Central memory CD8-positive, alpha-beta T cell (primary cell): ENCODE measurements at places on chromosomes 7 and 10.
A peak's percentile ranks its signal among the peaks of the same experiment; 100 is the strongest.

- DNase-seq, result no peak
These were observed 13.9 kb downstream of the SH3PXD2A start for GRCh38 chr10:103841519-103841918.

GRCh38 chr7:13898957-13899670, 90.4 kb downstream of the ETV1 start:
- DNase-seq, result no peak

- DNase-seq, result no peak
These were observed 12.5 kb downstream of the MMRN2 start for GRCh38 chr10:86944907-86945306.

DNA sequence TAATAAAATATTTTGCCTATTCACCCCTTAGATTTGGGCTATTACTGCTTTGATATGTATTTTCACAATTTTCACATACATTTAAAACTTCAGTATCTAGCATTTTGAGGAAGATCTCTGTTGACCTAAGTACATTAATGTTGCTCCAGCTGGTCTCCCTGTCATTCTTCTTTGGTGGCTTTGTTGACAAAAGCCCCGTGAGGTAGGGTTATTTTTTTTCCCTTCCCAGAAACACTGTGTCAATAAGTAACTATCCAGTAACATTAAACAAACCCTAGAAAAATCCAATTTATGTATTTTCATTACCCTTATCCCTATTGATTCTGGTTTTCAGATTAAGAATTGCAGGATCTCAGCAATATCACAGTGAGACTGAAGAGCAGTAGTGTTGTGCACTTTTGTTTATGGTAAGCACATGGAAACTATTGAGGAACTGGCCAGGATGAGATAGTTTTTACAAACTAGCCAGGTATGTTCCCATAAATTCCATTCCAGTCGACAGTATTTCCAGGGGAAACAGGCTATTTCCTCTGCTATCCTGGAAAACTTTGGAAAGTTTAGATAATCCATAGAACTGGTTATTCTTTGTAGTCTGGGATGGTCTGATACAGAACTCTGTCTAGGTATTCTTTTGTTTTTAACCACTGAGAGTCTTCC, 198.2 kb downstream of the PON1 start:
- no peak for DNase-seq

DNA sequence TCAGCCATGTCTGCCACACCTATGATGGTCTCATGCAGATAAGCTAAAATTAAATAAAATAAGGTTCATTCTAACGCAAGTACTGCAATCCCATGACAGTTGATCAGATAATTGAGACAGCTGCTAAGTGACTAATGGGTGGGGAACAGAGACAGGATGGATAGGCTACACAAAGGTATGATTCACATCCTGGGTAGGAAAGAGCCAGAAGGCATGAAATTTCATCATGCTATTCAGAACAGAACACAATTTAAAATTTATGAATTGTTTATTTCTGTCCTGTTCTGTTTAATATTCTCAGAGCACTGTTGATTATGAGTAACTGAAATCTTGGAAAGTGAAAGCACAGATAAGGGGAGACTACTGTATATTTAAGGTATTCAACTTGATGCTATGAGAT, 381.8 kb upstream of the SORCS1 start:
- DNase-seq, result no peak

DNA sequence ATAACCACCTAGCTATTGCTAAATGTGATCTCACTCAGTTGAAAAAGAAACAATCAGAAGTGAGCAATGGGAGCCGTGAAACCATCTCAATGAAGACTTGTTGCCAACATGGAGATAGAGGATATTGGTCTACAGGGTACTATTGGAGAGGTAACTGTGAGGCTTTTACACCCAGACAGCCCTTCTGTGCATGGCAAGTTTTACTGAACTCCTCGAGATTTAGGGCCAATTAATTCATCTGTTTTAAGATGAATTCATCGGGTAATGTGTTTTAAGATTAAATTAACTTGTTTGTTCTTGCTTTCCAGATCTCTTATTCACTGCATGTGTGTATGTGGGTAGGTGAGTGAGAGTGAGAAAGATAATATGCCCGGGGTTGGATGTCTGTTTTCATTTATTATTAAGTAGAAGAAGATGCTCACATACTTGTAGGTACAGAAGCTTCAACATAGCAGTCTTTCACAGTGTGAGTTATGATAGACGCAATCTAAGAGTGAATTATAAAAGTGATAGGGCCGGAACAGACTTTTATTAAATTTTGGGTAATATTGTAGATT, 323.8 kb downstream of the EXOC4 start:
- DNase-seq, result no peak

GRCh38 chr7:187227-187927, 5.0 kb upstream of the FAM20C start:
- no peak for DNase-seq

- DNase-seq, result no peak
These were observed 163.7 kb upstream of the AHR start for GRCh38 chr7:17134786-17135185.

GRCh38 chr7:129855935-129856717, 96.6 kb downstream of the UBE2H start:
- DNase-seq, result no peak

- peak; percentile 67 for DNase-seq
These were observed 30.9 kb upstream of the FAM133B start for GRCh38 chr7:92621026-92621540.

DNA sequence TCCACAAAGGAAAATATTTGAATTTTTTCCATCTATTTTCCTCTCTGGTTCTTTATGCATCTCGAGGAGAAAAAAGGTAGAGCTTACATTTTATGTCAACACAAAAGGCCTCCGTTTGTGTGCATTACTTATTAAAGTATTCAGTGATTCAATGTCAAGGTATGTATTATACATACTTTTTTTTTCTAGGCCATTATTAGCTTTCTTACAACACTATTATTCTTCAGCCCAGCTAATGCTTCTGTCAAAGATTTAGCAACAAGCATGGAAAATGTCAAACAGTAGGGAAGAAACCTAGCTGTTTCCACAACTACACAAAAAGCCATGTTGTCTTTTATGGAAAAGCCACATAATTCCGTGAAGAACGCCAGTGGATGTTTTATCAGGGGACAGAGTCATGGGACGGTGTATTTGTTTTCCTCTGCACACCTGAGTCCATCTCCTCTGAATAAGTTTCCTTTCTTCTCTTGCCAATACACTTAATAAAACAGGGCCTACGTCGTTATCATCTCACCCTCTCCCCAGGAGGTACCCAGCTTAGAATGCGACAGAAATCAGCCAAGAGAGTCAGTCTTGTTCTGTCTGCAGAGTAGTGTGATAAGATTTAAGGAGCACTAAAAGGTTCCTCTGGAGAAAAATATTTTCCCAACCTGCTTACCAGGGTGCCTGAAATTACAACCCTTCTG, 209.7 kb upstream of the AUTS2 start:
- DNase-seq, result no peak

- no peak for DNase-seq
These were observed 3.6 kb upstream of the ZEB1 start for GRCh38 chr10:31315453-31315852.

DNA sequence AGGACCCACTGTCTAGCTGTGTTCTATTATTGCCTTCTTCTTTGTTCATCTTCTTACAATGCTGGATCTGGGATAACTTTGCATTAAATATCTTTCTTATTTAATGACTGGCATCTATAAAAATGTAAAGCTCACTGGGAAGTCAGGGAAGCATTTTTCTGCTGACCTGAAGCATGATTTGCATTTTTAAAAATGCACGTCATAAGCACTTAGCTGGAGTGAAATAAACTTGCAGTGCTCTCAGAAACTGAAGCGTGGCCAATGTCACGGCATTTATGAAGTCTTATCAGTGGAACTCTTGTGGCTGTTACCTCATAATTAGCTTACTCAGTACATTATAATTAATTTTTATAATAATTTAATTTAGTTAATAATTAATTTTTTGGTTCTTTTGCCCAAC, 59.1 kb downstream of the FRMD4A start:
- no peak for DNase-seq

DNA sequence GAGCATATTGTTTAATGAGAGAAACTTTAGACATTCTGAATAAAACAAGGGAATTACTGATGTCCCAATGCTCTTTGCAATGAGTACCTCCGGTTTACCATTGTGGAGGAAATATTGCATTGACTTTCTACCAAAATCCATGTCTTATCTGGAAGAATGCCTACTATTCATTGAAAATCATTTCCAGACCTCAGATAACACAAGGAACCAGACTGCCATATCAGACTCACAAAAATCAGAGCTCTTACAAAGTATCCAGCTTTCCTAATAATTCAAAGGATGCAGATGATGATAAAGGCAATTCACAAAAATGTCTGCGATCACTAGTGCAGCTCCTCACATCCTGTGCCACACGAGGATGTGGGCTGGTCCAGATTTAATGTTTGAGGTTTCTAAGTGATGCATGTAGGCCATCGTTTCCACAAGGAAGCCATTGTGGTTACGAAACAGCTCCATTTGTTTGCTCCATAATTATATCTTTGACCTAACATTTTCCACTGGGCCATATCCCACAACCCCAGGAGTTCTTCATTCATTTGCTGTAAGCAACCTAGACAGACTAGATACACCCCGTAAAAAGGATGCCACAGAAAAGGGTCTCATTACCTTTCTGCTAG, 831.1 kb upstream of the C7orf33 start:
- DNase-seq, result no peak

DNA sequence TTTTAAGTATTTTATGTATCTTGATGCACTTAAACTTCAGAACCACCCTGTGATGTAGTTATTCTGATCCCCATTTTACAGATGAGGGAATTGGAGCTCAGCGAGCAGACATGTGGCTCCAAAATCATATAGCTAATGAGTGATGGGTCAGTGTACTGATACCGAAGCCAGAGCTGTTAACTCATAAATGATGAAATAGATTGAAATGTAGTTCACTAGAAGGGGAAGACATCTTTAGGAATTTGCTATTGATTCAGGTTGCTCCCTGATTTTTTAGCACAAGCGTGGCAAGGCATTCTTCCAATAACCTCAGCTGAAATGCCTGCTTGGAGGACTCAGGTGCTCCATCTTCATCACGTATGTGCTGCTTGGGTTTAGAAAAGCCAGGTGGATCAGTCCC, 228.8 kb downstream of the PTEN start:
- no peak for DNase-seq

DNA sequence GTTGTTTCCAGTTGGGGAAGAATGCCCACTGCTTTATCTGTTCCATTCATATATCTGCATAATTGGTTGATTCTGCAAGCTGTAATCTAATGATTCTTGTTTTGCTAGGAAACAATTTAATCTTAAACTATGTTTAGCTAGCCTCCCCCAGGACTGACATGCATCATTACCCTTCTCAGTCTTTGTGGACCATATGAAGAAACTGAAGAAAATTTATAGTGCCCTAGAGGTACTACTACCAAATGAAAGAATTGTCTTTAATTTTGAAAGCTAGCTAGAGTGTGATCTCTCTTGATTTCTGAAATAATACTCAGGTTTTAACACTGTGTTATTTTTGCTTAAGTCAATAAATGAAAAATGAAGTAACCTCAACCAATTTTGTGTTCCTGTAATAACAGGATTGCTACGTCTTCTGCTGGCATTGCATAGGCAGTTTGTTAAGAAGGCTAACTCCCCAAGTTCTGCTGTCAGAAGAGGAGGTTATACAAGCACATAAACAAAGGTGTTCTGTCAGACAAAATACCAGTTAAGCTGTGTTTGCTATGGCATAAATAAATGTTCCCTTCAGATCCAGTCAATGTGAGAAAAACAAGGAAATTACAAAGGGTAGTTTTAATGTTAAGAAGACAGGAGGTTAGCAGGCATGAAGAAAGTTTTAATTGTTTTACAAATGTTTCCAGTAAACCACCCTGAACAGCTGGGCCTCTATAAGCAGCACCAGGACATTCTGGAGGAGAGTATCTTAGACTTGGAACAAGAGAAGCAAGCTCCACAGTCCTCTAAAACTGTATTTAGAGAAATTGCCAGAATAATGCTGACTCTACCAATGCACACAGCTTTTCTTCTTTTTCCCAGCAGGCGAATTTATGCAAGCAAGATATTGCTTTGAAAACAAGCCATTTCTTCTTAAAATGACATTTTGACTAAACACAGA, 90.3 kb upstream of the CTTNBP2 start:
- no peak for DNase-seq

DNA sequence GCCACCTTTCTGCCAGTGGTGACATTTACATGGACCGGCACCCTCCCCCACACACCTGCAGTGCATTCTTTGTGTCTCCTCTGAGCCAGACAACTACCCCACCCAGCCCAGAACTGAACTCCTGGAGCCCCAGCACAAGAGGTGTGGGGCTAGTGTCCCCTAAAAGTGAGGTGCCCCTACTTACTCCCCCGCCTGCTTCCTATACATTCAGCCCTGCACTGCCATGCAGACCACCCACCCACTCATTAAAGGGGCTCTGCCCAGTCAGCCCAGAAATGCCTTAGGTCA, 1.9 kb downstream of the SAP25 start:
- no peak for DNase-seq

GRCh38 chr7:3961857-3962503, 660.9 kb downstream of the SDK1 start:
- DNase-seq, result no peak

GRCh38 chr10:37855636-37856035, 1.8 kb downstream of the ZNF248 start:
- DNase-seq, result no peak

GRCh38 chr7:55964261-55965099, at the start of gene NIPSNAP2:
NIPSNAP2 (plus strand) TSS chr7:55964585; CDS start chr7:55964610, 25 bp downstream.
- peak; percentile 43 for DNase-seq

GRCh38 chr7:114922652-114923402, 933 bp downstream of the MDFIC start:
- peak; percentile 25 for DNase-seq

GRCh38 chr7:84108787-84109186, 85.8 kb downstream of the SEMA3A start:
- no peak for DNase-seq

- no peak for DNase-seq
These were observed 622.5 kb upstream of the GHITM start for GRCh38 chr10:83516788-83517187.

- DNase-seq, result no peak
These were observed 27.5 kb downstream of the LRGUK start for GRCh38 chr7:134154581-134155130.
